ENCODE measurements at places on chromosomes 6 and 20.

- no peak for DNase-seq
Observed at GRCh38 chr6:115898246-115898645, 162.4 kb downstream of the FRK start.

GRCh38 chr6:4950836-4951533 is 52.9 kb downstream of the RPP40 start:
- DNase-seq = no peak

- DNase-seq = peak; percentile 96
Observed at GRCh38 chr6:163391985-163392384, 22.5 kb upstream of the QKI start.

- no peak for DNase-seq
Observed at GRCh38 chr20:60897976-60898375, 354.1 kb upstream of the CDH4 start.

GRCh38 chr20:9172851-9173250 is 104.0 kb downstream of the PLCB4 start:
- peak; percentile 89 for DNase-seq

GRCh38 chr20:63522091-63522868 is 1.7 kb downstream of the PPDPF start:
- DNase-seq = no peak

DNA sequence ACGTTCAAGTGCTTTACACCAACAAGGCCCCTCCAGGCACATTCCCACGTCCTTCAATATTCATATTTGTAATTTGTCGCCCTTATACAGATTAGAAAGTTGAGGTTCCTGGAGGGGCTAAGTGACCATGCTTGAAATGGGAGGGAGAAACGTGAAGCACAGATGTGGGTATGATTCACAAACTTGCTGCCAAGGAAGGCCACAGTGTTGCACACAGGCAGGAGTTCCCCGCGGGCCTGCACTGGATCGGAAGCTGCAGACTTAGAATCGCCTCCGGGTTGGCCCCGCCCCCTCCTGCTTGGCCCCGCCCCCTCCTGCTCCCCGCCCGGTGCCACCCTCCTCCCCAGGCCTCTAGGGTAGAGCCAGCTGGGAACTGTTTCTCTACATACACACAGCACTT is 58.2 kb upstream of the QKI start:
- peak; percentile 68 for DNase-seq

DNA sequence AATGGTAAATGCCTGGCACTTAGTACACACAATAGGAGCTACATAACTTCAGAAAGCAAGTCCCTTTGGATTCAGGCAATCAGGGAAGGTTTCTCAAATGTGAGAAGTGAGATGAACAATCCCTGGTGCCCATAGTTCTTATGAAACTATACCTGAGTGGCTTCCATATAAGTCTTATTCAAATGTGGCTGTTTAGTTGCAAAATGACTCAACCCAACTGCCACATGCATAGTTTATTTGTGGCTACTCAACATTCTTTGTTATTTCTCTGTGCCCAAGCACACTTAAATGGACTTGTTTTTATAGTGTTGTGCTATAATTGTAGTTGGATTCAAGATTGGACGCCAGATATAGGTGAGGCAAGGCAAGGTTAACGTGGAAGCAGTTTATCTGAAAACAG is 93.7 kb upstream of the ATXN1 start:
- peak; percentile 66 for DNase-seq

All from renal cortical epithelial cell (primary cell).